Urinary bladder (tissue), 4 donors: ENCODE measurements at places on chromosomes 16 and 17. TPM values are rescaled to one million over a fixed set of nuclear protein-coding genes. Genes with fewer than 3 reads are reported as not detected.

Gene CCL2
- polyA plus RNA-seq = 46.2 TPM

Gene KRTAP4-7
- not detected for polyA plus RNA-seq

Gene AGRP
- not detected for polyA plus RNA-seq

Gene MPDU1
- 40.4 TPM for polyA plus RNA-seq

Gene HOXB9
- 0.35 TPM for polyA plus RNA-seq

DNA sequence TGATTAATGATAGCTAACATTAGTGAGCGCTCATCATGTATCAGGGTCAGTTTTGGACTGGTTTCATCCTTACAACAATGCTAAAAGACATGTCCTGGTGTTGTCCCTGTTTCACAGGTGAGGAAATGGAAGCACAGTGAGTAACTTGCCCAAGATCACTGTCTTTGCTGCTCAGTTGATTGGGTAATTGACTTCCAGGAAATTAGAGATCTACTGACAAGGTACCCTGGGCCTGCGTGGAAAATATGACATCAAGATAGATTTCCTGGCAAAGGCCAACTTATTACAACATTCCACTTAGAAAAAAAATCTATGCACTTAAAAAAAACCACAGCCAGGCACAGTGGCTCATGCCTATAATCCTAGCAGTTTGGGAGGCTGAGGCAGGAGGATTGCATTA, 96.3 kb downstream of the CYLD start:
- no peak for DNase-seq

GRCh38 chr17:4389079-4389478, 22.6 kb upstream of the UBE2G1 start:
- no peak for DNase-seq

DNA sequence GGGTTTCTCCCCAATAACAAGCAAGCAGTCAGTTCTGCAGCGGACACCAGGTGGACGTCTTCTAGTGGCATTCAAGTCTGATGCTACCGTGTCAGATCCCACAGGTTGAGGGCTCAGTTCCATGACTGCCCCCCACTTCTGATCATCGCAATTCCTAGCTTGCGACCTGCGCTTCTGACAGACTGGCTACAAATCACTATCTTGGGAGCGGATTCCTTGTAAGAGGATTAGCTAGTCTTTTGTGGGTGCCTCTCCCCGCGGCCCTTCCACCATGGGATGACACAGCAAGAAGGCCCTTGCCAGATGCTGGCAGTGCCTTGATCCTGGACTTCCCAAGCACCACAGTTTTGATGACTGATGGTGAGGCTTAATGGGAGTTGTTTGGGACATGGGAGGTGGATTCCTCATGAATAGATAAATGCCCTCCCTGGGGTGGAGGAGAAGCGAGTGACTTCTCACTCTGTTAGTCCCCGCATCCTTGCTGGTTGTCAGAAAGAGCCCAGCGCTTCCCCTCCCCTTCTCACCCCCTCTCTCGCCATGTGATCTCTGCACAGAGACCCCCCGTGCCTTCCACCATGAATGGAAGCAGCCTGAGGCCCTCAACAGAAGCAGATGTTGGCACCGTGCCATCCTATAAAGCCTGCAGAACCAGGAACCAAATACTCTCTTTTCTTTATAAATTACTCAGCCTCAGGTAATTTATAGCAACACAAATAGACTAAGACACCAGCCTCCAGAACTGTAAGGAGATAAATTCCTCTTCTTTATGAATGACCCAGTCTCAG, 19.1 kb downstream of the CDIP1 start:
- no peak for DNase-seq

GRCh38 chr17:63405741-63406261, 40.3 kb downstream of the CYB561 start:
- no peak for DNase-seq

DNA sequence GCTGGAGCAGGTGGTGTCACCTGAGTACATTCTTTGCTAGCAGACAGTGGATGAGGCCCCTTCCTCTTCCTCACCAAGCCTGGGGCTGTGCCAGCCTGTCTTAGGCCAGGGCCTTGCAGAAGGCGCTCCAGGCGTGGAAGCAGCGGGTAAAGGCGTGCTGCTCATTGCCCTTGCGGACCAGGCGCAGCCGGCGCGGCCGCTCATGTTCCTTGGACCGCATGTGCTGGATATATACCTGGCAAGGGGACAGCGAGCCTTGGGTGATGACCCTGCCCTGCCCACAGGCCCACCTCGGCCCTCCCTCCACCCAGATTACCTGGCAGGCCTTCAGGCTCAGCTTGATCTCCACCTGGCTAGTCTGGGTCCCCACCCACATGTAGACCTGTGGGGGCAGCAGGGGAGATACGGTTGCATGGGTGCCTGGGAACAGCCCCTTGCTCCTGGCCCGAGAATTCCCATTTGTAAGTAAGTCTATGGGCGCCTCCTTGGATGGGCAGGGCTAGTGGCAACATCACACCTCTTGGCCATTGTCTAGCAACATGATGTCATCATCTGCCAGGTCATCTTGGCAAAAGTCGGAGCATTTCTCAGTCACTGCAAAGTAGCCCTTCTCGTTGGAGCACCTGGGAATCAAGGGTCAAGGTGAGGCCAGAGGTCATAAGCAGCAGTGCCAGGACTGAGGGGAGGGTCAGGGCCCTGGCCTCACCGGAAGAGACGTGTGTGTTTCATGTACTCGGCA, 13.3 kb downstream of the FLII start:
- no peak for DNase-seq

DNA sequence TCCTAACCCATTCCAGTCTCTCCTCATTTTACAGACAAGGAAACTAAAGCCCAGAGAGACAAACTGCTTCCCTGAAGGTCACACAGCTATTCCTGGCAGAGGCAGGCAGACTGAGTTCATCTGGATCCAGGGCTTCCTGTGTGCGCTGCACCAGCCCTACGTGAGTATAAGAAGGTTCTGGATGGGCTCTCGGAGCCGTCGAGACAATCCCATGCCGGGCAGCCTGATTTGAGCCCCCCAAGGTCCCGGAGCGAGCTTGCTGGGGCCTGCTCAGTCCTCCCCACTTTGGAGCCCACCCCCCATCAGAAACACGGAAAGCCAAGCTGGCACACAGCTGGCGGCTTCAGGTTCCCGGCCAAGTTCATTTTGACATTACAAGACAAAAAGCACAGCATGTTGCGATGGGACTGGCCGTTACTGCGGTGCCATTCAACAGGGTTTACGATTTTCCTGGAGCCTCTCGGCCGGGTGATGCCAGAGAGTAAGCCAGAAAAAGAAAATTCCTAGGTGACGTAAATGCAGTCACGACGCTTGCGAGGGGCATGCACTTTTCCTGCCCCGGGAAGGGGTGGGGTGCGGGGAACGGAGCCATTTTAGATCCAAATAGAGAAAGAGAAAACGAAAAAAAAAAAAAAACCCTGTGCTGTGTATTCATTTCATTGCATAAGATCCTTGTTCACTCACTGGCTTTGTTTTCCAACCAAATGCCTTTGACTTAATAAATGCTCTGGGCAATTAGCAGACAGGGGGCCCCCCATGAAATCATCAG, 167.1 kb upstream of the FOXF1 start:
- peak; percentile 50 for DNase-seq

GRCh38 chr16:88992351-88993165, 15.6 kb upstream of the CBFA2T3 start:
- DNase-seq = no peak

DNA sequence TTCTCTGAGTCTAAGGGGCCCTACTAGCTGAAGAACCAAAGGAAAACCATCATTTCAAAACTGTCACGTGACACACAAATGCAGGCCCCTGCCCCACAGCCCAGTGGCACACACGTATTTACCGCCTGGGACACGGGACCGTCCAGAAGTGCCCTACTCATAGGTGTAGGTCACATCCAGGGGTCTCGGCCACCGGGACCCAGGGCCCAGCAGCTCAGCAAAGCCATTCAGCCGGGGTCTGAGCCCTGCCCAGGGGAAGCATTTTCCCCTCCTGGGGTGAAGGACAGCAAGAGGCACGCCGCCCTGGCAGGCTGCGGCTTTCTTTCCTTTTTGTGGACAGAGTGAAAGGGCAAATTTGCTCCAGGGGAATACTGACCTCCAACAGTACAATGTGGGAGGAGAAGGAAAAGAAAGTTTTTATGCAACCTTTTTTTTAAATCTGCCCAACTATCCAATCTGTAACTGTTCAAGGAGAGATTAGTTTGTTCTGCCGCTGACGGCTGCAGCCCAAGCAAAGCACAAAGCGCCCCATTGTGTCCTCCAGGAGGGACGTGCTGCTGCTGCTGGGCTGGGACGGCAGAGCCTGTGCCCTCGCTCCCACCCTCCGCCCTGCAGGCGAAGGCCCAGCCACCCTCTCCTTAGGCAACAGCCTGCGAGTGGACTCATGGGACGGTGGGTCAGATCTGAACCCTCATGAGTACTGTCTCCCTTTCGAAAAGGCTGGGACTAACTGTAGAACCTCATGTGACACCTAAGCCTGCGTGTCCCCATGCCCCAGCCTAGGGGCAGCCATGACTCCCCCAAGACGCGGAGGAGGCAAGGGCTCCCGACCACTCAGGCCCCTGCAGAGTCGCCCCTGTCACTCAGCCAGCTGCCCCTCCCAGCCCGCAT, 21.3 kb downstream of the SLC7A5 start:
- DNase-seq = no peak

DNA sequence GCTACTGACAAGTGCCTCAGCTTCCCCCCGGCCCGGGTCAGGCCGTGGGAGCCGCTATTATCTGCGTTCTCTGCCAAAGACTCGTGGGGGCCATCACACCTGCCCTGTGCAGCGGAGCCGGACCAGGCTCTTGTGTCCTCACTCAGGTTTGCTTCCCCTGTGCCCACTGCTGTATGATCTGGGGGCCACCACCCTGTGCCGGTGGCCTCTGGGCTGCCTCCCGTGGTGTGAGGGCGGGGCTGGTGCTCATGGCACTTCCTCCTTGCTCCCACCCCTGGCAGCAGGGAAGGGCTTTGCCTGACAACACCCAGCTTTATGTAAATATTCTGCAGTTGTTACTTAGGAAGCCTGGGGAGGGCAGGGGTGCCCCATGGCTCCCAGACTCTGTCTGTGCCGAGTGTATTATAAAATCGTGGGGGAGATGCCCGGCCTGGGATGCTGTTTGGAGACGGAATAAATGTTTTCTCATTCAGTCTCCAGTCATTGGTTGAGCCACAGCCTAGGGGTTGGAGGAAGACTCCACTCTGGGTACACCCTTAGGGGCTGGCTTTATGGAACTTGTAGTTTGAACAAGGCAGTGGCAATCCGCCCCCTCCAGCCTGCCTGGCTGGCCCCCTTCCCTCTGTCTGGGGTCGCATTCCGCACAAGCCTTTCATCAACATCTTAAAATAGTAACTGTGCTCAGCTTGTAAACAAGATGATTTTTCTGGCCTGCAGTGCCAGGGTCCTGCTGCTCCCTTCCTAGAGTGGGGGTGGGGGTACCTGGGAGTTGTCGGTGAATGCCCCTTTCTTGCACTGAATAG, 4.1 kb downstream of the SYNGR2 start:
- DNase-seq = no peak

DNA sequence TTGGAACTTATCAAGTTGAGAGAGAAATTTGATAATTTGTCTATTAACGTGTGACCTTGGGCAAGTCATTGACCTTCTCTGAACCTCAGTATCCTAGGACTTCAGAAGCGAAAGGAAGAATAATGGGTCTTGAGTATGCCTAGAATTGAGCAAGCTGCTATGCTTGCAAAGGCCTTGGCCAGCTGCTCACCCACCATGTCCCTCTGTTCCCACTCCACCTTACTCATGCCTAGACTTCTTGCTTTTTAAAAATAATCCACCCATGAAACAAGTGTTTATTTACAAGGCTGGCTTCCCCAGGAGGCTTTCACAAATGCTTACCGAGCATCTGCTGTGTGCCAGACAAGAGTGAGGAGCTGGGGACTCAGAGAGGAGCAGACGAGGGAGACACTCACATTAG, 590.6 kb downstream of the MAF start:
- DNase-seq = no peak

GRCh38 chr16:86761111-86762031, 183.0 kb downstream of the FOXL1 start:
- no peak for DNase-seq

DNA sequence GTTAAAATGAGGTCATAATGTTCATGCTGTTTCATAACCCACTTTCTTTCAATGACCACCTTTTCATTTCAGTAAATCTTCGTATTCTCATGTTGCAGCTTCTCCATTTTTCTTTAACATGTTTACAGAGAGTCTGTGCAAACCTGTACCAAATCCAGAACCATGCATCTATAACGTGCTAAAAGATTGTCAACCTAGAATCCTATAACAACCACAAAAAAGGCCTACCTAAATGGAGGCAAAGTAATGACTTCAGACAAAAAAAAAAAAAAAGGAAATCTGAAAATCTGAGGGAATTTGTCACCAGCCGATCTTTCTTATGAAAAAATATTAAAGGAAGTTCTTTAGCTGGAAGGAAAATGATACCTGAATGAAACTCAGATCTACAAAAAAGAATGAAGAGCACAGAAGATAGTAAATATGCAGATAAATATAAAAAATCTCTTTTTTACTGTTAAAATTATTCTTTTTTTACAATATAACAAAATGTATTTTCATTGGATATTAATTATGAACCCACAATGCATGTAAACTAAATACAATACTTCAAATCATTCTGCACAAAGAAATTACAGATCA, 1.4 kb upstream of the SLFN11 start:
- DNase-seq = no peak

DNA sequence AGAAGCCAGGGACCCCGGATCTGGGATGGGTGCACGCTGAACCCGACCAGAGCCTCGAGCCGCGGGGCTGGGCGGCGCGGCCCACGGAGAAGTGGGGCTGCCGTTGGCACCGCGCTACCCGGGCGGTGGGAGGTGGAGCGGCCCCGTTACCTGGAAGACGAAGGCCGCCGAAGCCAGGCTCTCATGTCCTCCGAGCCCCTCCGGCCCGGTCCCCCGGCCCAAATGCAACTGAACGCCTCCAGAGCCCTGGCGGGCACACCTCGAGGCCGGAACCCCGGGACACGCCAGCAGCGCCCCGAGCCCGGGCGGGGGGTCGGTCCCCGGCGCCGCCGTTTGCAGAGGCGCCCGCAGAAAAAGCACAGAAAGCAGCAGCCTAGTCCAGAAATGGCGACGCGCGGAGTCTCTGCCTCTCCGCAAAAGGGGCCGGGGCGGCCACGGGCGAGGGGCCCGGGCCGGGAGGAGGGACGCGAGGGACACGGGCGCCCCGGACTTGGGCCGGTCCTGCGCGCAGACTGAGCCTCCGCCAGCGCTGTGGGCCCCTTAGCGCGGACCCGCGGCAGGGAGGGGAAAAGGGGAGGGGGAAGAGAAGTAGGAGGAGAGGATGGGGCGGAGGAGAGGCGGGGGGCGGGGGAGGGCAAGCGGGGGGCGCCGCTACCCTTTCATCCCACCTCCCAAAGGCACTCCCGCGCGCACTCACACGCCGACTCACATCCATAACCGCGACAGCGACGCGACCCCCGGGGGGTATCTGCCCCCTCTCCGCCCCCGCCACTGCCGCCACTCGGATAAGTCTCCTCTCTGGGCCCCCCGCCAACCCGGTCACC, 1.4 kb downstream of the AXIN2 start:
- DNase-seq = no peak
